Activated effector memory CD4-positive, alpha-beta T cell treated with anti-CD3 and anti-CD28 coated beads, Interleukin-2, amount 50 U/mL, for 16 hours (primary cell): ENCODE measurements at places on chromosomes 1 and 21.

GRCh38 chr1:1529321-1529720 lies 11.1 kb downstream of the TMEM240 start:
- no peak for DNase-seq

DNA sequence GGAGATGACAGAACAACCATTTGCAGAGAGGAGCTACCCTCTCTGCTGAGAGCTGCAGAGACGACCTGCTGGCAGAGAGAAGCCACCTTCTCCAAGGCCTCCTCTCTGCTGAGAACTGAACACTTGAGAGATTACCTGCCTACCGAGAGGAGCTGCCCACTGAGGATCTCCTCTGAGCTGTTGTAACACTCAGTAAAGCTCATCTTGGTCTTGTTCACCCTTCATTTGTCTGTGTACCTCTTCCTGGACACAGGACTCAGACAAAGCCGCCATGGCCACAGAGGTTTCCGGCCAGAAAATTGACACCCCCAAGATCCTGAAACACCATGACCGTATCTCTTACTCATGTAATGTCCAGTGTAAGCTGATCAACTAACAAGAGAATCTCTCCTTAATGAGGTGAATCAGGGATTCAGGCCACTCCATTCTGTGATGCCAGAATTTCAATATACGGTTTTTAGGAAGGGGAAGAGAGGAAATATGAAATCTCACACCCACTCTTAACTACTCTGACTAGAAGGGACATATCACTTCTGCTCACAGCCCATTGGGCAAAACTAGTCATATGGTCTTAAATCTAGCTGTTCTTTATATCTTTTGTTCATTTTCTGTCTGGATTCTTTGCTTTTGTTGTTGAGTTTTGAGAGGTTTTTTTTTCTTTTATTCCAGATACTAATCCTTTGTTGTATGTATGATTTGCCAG lies 83.8 kb downstream of the RHOU start:
- no peak for DNase-seq

DNA sequence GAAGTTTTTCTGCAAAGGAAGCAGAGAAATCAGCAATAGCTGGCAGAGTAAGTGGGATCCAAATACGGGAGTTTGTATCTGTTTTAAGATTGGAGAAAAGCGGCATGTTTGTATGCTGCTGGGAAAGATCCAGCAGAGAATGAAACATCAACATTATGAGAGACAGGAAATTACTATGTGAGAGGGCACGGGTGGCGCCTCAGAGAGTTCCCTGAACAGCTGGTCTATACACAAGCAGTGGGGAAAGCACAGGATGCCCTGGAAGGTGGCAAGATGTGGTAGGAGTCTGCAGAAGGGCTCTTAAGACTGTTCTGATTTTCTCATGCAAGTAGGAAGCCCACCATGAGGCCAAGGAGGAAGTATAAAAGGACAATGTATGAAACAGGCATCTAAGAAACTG lies 130.4 kb downstream of the RERE start:
- DNase-seq = no peak

GRCh38 chr1:45516465-45516864 lies 5.2 kb downstream of the PRDX1 start:
- DNase-seq = no peak

GRCh38 chr1:97337250-97338030 lies 583.4 kb downstream of the DPYD start:
- no peak for DNase-seq

DNA sequence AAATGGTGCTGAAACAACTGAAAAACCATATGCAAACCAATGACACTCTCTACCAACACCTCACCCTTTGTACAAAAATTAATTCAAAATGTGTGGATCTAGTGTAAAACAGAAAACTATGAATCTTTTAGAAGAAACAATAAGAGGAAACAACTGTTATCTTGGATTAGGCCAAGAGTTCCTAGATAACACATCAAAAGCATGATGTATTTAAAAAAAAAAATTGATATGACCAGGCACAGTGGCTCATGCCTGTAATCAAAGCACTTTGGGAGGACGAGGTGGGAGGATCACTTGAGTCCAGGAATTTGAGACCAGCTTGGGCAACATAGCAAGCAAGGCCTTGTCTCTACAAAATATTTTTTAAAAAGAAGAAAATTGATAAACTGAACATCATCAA lies 79.0 kb downstream of the EIF4G3 start:
- DNase-seq = no peak

- no peak for DNase-seq
These were observed 11.2 kb upstream of the CAPN2 start for GRCh38 chr1:223700942-223701637.
